CD8-positive, alpha-beta memory T cell (primary cell): ENCODE measurements at places on chromosomes 7 and 10.

DNA sequence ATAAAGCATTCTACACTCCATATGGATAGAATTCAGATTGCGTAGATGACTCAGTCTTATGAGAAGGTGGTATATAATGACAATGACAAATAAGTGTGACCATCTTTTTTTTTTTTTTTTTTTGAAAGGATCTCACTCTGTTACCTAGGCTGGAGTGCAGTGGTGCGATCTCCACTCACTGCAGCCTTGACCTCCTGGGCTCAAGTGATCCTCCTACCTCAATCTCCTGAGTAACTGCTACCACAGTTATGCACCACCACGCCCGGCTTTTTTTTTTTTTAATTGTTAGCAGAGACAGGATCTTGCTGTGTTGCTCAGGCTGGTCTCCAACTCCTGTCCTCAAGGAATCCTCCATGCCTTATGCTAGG, 43.2 kb upstream of the NRP1 start:
- DNase-seq = no peak

DNA sequence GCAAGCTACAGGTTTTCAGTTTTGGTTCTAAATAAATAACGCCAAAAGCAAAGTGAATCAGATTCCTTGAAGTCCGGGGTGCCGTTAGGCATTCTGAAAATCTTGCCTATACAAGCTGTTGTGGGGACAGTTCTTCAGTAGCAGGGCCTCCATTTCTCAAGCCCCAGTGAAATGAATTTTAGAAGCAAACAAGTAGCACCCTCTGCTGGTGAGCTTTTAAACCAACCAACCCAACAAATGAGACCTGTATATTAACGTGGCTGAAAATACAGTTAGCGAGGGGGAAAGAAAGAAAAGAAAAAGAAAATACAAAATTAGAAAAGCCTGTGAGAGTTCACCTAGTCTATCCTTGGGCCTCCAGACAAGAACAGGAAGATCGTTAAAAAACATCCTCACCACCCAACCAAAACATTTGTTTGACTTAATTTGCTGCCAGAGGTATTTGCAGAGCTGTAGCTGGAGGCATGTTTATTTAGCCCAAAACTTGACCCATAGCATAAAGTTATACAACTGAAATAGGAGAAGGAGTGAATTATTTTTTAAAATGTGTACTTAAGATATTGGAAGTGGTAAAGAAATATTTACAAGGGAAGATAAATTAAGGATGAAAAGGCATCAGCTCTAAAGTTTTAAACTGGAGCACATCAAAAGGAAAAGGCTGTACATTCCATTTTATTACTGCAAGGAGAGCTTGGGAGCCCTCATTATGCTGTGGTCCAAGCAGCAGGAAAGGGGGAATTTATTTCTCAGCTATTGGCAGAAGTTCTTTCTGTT, 98.9 kb downstream of the DYNC1I1 start:
- DNase-seq = no peak

DNA sequence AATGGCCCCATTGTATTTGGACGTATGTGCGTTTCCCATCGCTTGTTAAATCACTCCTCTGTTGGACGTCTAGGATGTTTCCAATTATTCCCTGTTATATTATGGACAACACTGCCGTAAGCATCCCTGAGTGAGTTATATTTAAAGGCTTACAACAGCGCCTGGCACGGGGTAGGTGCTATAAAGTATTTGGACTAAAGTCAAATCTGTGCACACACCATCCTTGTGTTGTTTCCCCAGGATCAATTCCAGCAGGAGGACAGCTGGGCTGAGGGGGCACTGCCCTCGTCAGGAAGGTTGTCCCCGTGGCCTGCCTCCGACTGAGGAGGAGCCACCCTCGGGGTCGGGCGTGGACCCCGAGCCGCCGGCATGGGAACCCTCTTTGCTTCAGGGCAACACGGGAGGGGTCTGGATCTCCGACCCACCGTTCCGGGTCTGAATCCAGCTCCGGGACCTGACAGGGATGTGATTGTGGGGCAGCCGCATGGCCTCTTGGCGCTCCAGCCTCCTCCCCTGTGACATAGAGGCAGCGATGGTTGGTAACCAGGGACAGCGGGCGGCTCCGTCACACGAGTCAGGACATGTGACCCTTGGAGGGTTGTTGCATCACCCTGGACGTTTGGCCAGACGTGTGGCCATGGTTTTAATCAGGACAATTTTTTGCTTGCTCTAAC, 1.5 kb upstream of the JAKMIP3 start:
- no peak for DNase-seq

DNA sequence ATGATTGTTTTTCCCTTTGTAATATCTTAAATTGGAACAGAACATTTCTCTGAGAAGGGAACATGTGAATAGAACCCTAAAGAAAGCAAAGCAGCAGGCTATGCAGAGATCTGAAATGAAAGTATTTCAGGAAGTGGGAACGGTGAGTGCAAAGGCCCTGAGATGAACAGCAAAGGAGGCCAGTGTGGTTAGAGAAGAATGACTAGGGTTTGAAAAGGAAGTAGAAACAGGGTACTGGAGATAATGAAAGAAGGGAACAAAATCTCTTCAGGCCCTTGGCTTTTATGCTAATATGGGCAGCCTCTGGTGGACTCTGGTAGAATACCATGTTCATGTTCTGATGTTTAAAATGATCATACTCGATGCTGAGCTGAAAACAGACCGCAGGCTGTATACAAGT, 22.2 kb downstream of the ARHGAP21 start:
- no peak for DNase-seq

GRCh38 chr7:158029509-158029908, 558.1 kb downstream of the PTPRN2 start:
- DNase-seq = no peak

DNA sequence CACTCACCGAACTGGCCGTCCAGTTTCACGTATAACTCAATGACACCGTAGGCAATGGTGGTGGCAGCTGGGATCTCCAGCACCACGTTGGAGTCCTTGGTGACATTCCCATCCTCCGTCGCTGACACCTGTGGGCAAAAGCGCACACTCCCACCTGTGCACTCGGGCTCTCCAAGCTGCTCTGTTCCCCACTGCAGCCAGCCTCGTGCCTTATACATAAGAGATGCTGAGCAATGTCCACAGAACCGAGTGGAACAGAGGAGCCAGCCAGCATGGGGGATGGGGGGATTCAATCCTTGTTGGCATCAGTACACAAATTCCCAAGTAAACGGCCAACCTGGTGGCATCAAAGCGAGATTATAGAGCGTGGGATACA, 40.0 kb downstream of the GSDME start:
- no peak for DNase-seq

GRCh38 chr7:68789597-68789996, 808.7 kb upstream of the AUTS2 start:
- DNase-seq = no peak

- DNase-seq = no peak
Observed at GRCh38 chr7:54824655-54825054, 65.6 kb upstream of the SEC61G start.

DNA sequence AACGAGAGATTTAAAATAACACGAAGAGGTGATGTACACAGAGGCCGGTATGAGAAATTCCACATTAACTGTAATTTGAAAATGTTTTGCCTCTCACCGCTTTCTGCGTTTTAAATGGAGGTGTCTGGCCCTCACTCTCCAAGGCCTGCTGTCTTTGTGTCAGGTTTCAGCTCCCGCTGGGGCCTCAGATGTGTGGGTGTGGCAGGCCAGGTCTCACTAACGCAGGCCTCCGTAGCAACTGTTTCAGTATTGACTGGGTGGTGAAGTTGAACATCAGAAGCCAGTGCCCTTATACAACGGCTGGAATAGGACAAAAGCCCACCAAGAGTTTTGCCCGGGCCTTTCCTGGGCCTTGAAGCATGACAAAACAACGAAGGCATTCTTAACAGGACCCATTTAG, 303.1 kb downstream of the ADARB2 start:
- DNase-seq = no peak

DNA sequence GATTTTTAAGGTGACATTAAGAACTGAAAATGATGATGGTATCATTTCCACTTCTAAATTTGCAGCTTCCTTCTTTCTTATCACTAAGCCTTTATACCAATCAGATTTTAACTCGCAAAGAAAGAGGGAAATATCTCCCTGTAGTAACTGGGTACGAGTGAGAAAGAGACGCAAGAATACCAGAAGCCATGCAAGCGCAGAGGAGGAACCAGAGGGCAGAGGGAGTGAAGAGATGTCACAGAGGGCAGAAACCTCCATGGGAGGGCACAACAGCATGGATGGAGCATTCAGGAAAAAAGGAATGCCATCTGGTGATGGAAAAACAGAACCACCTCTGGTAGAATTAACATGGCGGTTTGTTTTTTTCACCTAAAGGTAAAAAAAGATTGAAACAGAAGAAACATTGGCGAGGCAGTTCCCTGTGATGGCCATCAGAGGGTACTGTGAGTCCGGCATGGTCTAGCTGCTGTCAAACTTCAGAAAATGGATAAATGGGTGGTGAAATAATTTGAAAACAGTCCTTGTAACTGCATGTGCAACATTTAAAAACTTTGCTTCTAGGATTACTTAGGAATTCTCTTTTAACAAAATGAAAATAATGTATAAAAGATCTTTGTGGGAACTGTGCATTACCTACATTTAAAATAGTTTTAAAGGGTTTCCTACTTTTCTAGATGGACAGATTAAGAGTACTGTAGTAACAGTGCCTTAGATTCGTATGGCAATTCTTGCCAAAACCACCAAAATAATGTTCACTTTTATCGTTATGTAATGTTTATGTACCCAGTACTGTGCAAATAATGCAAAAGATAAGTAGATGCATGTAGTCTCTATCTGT, 91.8 kb downstream of the ARHGAP12 start:
- no peak for DNase-seq

DNA sequence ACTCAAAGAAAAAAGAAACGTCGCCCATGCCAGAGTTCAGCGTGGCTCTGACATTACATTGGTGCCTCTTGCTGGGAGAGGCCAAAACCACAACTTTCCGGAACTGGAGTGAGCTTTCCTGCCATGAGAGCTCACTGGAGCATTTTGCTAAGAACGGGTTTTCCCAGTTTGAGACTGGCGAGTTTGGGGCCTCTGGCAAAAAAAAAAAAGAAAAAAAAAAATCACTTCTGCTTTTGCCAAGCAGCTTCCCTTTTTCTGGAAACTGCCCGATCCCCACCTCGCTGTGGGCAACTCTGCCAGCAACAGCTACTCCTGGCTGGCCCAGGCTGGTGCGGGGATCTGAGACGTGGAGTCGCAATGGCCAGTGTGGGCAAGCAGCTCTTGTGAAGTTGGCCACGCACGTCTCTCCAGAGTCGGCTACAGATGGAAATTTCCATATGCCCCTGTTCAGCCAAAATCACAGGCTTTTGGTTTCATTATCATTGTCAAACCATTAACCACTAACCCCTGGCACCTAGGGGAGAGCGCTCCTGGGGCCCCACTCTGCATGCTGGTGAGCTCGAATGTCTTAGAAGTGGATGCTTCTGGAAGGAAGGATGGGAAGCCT, 25.7 kb downstream of the PRKAG2 start:
- no peak for DNase-seq

DNA sequence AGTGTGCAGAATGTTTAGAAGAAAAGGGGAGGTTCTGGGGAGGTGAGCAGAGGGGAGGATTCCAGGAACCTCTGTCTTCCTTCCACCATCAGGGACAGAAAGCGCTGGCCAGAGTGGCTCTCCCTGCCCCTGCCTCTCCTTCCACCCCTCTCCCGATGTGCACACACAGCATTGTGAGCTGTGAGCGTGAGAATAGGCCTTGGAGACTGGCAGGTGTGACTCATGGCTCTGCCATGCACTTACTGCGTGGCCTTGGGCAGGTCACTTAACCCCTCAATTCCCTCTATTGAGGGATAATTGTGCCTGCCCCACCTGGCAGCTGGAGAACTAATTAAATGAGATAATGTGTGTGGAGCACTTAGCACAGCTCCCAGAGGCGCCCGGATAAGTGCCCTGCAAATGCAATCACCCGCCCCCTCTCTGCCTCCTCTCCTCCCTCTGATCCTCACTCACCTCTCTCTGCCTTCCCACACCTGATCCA, 115.4 kb downstream of the ZMIZ1 start:
- DNase-seq = no peak

DNA sequence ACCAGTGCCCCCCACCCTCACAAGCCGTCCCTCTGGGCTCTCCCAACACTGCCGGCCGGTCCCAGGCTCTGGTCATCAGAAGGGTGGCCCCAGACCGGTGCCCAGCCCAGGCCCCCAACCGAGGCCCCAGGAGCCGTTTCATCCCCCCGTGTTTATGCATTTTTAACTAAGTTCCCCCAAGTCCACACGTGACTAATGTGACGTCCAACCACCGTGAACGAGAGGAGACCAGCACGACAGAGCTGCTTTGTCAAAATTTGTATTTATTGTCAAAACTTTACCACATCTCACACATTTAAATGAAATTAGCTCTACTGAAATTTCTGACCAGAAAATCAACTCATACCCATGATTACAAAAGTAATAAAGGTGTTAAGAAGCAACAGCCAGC, 8.6 kb downstream of the VENTX start:
- no peak for DNase-seq

- no peak for DNase-seq
Observed at GRCh38 chr7:38020121-38020785, 99.8 kb downstream of the EPDR1 start.

- DNase-seq = no peak
Observed at GRCh38 chr7:130281260-130281659, 11.7 kb upstream of the CPA4 start.

- no peak for DNase-seq
Observed at GRCh38 chr10:49688261-49688846, 8.9 kb downstream of the C10orf53 start.

DNA sequence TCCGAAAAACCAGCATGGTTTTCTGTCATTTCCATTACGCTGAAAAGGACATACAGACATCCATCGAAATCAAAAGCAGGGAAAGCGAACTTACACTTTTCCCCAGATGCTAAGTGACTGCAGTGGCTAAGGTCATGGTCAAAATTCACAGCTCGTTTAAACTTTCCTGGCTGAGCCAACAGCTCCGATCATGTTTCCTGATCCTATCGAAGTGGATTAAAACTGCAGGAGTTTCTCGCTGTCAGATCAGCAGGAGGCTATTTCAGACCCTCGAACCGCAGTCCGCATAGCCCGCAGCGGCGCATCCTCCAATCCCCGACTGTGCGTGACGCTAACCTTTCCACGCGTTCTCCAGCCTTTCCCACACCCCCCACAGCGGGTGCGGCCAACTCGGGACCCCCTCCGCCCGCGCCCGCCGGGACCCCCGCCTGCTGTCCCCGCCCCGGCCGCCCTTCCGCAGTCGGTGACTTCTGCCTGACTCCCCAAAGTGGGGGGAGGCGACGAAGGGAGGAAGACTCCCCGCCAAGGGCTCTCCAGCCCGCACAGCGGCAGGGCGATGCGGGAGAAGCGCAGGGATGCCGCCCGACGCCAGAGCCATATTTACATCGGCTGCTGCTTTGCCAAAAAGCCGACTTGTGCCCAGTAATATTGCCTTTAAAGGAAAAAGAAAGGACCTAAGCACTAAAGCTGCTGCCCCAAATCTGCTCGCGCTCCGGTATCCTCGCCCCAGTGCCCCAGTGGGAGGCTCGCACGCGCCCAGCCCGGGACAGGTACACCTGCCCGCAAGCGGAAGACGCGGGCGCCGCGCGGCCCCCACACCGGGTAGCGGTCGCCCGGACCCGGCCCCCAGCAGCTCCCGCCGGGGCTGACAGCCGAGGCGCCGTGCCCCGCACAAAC, 1.2 kb downstream of the PIP4K2A start:
- DNase-seq = peak; percentile 65

- DNase-seq = no peak
Observed at GRCh38 chr10:126478546-126478945, 90.3 kb upstream of the ADAM12 start.
